ENCODE measurements at places on chromosomes 4 and X.

GRCh38 chr4:184310171-184310567, 92.5 kb upstream of the ENPP6 start:
- DNase-seq, result no peak

- peak; percentile 38 for DNase-seq
These were observed 29.1 kb upstream of the TRO start for GRCh38 chrX:54891573-54891972.

DNA sequence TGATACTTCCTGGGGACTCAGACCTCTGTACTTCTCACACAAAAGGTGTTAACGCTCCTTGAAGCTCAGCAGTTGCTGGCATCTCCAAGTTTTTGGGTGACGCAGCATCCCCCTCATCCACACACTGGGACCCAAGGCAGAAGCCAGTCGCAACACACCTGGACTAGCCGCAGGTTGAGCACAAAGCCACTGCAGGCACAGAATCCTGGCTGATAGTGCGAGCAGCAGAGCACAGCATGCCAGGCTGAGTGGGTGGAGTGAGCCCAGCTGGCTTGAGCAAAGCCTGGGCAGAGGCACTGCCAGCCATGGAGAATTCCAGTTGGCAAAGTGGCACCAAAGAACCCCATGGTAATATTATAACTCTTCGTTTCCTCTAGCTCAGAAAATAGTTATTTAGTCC, 873.2 kb upstream of the NDST4 start:
- no peak for DNase-seq

- DNase-seq, result peak; percentile 56
These were observed 11.3 kb downstream of the SCD5 start for GRCh38 chr4:82787342-82787741.

- no peak for DNase-seq
These were observed 86.9 kb downstream of the TMEM164 start for GRCh38 chrX:110089656-110090403.

DNA sequence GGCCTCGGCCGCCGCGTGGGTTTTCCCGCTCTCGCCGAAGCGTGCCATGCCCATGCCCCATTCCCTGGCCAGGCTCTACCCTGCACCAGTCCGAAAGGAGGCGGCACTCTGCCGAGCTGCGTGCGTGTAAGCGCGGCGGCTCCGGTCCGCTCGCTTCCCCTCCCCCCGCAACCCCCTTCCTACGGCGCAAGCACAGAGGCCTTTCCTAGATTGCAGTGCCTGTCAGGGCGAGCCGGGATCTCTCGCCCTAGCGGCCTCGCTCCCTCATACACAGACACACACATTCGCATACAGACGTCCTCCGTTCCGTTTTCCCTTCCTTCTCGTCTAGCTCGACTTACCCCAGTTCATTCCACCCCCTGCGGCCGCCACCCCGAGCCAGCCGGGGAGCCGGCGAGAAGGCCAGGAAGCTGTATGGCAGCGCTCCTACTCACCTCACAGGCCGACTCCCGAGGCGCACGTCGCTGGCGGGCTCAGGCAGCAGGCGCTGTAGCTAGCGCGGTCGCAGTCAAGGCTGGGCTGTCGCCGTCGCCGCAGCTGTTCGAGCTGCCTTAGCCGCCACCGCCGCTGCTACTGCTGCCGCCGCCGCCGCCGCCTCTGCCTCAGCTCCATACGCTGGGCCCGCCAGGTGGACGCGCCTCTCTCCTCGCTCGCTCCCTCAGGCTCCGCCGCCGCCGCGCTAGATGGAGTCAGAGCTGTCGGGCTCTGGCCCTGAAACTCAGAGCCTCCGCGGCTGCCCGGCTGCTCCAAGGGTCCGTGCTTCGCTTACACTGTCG, 615 bp downstream of the NEXMIF start:
- DNase-seq, result no peak

DNA sequence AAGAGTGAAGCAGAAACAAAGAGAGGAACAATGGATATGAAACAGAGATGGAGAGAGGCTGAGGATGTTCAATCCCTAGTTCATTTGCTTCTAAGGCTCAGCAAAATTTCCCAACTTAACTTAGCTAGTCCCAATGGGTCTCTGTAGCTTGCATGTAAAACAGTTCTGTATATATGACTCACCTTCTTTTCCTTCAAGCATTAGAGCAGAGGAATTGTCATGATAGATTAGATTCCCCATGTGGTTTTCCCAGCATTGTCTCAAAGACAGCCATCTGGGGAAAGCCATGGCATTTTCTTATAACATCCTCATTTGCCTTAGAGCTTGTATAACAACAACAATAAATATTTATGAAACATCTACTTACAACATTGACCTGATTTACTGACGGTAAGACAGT, 93.9 kb upstream of the GATB start:
- peak; percentile 64 for DNase-seq

GRCh38 chr4:76867377-76867776, 30.6 kb downstream of the SOWAHB start:
- DNase-seq, result no peak
